Hematopoietic multipotent progenitor cell treated with erythropoietin and hydrocortisone succinate and interleukin-3 and kit ligand, for 4 days (in vitro differentiated cells): ENCODE measurements at places on chromosomes 2 and 18.
A peak's percentile ranks its signal among the peaks of the same experiment; 100 is the strongest.

GRCh38 chr2:224901121-224901676 is 141.1 kb downstream of the DOCK10 start:
- no peak for DNase-seq

DNA sequence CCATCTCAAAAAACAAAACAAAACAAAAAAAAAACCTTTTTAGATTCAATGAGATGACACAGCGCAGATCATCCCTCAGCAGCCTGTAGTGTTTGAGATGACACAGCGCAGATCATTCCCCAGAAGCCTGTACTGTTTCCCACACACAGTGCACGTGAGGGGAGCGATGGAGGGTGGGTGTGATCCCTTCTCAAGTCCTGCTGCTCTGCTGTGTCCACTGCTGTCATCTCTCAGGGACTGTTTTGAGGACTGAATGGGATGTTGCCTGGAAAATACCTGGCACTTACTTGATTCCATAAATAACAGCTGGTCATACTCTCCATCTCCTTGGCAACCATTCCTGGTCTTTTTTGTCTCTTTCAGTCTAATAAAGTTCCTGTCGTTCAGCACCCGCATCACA is 25.7 kb downstream of the TGOLN2 start:
- DNase-seq, result no peak

- no peak for DNase-seq
Measured at GRCh38 chr2:228669690-228670089, 488.2 kb upstream of the SPHKAP start.

DNA sequence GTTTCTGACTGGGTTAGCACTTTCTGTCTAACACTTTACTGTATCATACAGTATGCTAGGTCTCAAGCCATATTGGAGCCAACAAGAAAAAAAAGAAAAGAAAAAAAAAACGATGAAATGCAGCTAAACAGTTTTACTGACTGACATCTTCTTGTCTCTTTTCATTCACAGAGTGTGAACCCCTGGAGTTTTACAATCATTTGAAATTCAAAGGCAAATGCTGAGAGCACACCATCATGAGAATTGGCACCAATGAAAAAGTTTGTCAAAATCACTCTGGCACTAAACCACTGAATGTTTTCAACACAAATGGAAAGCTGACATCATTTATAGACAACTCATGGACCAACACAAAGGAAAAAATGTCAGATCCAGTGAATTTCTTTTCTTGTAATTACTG is 513.3 kb downstream of the LRRTM4 start:
- DNase-seq, result no peak

- peak; percentile 90 for DNase-seq
Measured at GRCh38 chr18:76803814-76804213, 18.5 kb upstream of the ZNF236 start.

DNA sequence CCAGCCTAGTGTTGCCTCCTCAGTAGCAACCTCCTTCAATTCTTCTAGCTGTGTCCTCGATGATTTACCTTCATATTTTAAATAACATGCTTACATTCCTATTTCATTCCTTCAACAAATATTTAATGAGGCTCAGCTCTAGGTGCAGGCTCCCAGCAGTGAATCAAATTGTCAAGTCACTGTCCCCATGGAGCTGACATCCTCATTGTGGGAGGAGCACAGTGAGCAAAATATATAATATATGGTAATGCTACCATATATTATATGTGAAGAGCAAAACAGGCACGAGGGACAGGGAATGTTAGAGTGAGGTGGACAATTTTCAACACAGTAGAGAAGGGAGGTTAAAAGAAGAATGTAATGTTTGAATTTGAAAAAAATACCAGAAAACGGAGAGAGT is 869.1 kb downstream of the SLC4A3 start:
- DNase-seq, result no peak

DNA sequence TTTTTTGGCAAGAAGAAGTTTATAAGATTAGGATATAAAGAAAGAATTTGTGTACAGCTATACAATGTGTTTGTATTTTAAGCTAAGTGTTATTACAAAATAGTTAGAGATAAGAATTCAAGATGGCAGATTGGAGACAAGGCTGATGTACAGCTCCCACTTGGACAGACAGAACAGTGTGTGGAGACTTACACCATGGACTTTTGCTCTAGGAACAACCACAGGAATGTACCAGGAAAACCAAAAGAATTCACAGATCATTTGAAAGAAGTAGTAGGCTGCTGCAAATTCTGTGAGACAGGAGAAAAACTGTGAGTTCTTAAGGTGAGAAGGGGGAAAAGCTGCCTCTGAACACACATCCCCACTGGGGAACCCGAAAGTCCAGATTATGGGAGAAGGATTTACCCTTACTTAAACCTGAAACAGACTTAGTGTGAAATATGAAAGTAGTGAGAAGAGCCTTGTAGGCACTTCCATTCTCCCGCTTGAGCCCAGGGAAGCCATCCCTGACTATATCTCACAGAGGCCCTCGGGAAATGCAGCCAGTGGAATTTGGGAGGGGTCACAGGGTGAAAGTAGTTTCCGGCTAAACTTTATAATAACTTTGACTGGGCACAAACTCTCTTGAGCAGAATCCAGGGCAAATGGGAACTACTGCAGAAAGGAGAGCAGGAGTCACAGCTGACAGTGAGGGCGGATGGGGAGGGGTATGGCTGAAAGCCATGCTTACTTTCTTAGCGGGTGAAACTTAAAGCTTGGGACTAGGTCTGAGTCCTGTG is 11.6 kb upstream of the RPRD1A start:
- no peak for DNase-seq

DNA sequence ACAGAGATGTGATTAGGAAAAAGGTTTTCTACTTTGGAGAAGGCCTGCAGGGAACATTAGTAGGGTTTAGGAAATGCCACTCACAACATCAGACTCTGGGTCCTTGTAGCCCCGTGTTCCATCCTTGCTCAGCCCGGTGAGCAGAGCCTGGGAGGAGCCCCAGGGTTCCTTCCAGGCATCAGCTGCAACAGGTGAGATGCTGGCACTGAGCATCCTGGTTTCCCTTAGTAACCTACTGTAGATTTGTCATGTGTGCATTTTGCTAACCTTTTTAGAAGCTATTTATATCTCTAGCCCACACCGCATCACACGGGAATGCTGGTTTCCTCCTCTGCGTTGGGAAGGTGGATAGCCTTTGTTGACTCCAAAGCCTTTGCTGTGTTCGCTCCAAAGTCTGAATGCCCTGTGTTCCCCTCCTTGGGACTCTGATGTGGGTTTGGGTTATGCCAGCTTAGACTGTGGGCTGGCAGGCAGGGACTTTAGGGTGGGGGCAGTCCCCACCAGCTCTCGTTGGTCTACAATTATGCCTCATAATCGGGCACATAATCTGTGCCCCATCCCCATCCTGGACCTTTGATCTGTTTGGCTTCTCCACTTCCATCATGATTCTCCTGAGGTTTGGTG is 69.3 kb downstream of the TMEM247 start:
- no peak for DNase-seq

DNA sequence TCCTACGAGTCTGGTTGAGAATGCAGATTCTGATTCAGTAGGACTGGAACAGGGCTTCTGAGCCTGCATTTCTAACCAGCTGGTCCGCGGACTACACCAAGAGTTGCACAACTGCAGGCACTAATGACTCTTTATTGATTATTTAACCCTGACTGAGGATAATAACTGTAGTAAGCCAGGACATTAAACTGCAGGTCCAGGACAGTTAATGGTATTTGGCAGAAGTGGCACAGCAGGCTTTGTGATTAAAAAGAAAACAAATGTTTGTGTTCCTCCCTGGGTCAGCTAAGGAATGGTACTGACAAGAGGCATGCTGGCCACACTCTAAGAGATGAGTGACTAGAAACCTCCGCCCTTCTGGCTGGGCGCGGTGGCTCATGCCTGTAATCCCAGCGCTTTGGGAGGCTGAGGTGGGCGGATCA is 59.4 kb downstream of the ALPK2 start:
- DNase-seq, result no peak

GRCh38 chr2:226665306-226665831 is 134.3 kb downstream of the IRS1 start:
- no peak for DNase-seq

DNA sequence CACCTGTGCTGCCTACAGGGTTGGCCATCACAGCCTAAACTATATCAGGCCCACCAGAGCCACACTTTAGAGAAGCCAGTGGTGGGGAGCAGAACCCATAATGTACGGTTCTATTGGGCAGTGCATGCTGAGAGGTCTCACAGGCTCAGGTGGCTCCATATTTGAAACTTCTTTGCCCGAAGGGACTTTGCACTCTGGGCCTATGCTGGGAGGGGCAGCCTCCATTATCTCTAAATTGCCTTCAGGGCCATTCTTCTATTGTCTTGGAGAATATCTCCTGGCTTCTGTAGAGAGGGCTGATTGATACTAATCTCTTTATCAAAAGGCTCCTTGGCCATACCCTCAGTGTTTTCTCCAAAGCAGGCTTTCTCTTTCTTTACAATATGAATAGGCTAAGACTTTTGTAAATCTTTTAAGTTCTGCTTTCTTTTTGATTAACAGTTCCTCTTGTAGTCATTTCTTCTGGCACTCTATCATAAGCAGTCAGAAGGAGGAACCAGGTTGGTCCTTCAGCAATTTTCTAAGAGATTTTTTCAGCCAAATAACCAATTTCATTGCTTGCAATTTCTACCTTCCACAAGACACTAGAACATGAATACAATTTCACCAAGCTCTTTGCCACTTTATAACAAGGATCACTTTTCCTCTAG is 44.5 kb downstream of the RPE start:
- peak; percentile 18 for DNase-seq
